Renal cortex interstitium (tissue), 15 donors: ENCODE measurements at places on chromosomes 1 and 21. TPM values are rescaled to one million over a fixed set of nuclear protein-coding genes. Genes with fewer than 3 reads are reported as not detected.

GRCh38 chr1:119001181-119002027, 13.3 kb upstream of the TBX15 start:
- DNase-seq = no peak

DNA sequence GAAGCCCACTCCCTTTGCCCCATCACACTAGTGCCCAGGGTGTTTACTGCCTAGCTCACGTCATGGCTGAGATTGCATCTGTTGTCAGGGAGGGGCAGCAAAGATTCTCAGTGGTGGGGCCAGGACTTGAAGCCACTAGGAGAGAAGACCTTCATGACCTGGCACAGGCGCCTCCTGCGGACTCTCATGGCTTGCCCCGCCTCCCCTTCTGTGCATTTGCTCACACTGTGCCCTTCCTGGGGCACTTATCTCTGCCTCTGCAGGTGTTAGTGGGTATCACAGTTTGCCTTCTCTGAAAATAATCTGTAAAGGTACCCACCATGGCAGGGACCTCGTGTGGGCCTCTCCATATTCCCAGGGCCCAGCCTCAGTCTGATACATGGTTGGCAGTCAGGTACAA, 20.1 kb downstream of the PTPRU start:
- DNase-seq = no peak

- DNase-seq = no peak
These were observed 6.8 kb downstream of the THEM5 start for GRCh38 chr1:151846686-151847237.

- no peak for DNase-seq
These were observed 2.0 kb downstream of the ASCL5 start for GRCh38 chr1:201125019-201125418.

- DNase-seq = no peak
These were observed 318.8 kb upstream of the DEPDC1 start for GRCh38 chr1:68815632-68816031.

OPRD1 gene
- polyA plus RNA-seq = 0.33 TPM

A3GALT2 gene
- 0.48 TPM for polyA plus RNA-seq

WDR77 gene
- polyA plus RNA-seq = 38.0 TPM

RAVER2 gene
- 25.5 TPM for polyA plus RNA-seq

MMEL1 gene
- 1.9 TPM for polyA plus RNA-seq

FOXJ3 gene
- 45.6 TPM for polyA plus RNA-seq

TAS1R1 gene
- not detected for polyA plus RNA-seq
